ENCODE measurements at places on chromosomes 3 and 15.
A peak's percentile ranks its signal among the peaks of the same experiment; 100 is the strongest.

- DNase-seq = no peak
Observed at GRCh38 chr3:32359766-32360492, 31.7 kb upstream of the CMTM7 start.

- DNase-seq = no peak
Observed at GRCh38 chr15:69576035-69576526, 123.5 kb downstream of the RPLP1 start.

GRCh38 chr3:182803596-182803995 lies 10.3 kb downstream of the ATP11B start:
- DNase-seq = no peak

DNA sequence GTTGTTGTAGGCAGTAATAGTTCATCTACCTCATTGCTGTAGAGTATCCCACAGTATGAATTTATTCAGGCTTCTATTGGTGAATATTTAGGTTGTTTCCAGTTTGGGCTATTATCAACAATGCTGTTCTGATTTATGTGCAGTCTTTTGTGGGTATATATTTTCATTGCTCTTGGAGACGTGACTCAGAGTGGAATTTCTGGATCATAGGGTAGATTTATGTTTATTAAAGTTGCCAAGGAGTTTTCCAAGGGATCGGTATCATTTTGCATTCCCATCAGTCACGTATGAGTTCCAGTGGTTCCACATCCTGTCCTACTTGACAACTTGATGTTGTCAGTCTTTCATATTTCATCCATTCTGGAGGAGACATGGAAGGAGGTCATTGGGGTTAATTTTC lies 8.4 kb upstream of the HRH1 start:
- peak; percentile 41 for DNase-seq

- DNase-seq = peak; percentile 58
Observed at GRCh38 chr3:195260280-195260905, 10.6 kb downstream of the XXYLT1 start.

Data from RKO (cell line).